ENCODE measurements at places on chromosomes 1 and 21.

GRCh38 chr1:149917571-149918144 lies at the start of gene SV2A:
SV2A (minus strand) TSS chr1:149917844; CDS start chr1:149913840, 4,004 bp downstream.
- DNase-seq, result no peak

DNA sequence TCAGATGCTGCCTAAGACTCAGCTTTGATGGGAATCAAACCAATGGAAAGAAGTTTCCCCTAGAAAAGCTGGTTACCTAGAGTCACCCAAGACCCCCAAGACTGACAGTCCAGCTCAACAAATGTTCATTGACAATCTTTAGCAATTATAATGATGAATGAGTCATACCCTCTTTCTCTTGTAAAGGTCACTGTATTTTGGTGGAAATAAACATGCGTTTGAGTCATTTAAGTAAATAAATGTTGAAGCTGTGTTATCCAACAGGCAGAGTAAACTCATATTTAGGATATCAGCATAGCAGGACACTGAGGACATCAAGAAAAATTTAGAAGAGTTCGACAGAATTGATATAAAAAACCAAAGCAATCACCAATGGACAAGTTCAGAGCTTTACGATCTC lies 295.9 kb downstream of the RGS7 start:
- no peak for DNase-seq

DNA sequence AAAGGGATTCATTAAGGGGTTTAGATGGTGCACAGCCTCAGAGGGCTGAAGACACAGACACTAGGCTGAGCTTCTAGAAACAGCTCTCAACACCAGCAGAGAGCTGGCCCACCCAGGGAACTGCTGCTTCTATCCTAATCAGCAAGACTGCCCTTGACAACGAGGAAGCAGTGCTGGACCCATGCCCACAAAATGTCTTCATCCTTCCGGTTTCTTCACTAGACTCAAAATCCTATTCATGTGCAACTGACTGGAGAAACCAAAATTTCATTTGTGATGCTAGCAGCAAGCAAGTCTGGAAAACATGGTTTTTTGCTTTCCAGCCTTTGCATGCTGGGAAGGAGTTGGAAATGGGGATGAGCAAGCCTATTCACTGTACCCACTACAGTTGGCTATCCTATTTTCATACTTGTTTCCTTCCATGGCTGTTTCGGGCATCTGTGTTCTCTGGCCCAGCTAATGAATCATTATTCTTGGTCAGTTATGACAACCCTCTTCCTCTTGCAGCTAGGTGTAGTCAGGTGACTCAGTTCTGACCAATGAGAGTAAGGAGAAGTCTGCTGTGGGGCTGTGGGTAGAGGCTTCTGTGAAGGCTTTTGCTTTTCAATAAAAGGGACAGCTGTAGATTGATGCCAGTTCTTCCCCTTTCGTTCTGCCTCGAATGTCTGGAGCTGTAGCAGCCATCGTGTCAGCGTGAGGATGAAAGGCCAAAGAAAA lies 14.6 kb upstream of the TMEM61 start:
- no peak for DNase-seq

- DNase-seq, result no peak
These were observed at the start of gene BCL2L15 for GRCh38 chr1:113887402-113888175. BCL2L15 (minus strand) TSS chr1:113887581; CDS start chr1:113887375, 206 bp downstream.

- no peak for DNase-seq
These were observed at the start of gene NPPA for GRCh38 chr1:11847667-11848372. NPPA (minus strand) TSS chr1:11847783; CDS start chr1:11847684, 99 bp downstream.

GRCh38 chr1:212368073-212368484 lies 46.6 kb downstream of the PACC1 start:
- DNase-seq, result no peak

DNA sequence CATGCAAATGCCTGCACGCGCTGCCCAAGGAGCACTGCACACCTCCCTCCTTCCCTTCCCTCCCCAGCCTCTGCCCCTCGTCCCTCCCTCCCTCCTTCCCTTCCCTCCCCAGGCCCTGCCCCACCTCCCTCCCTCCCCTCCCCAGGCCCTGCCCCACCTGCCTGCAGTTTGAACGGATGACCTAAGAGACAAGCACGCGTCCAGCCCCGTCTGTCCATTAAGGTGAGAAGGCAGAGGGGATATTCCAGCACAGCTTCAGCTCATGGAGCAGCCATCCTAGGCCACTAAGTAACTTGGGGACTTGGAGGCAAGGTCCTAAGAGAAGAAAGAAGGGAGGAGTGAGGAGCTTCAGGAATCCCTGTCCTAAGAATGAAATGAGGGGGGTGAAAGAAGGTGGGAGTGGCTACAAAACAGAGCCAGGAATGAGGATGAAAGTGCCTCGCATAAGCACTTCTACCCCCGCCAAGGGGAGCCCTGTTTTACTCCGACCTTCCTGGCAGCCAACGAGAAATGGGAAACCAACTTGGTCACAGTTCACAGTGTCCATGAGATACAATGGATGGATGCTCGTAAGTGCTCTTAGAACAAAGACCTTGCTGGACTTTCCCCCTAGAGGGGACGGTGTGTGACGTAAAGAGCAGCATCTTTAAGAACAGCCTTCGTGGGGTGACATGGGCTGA lies 21.3 kb upstream of the EFHD2 start:
- DNase-seq, result no peak

- DNase-seq, result no peak
These were observed 248.9 kb downstream of the KCNJ6 start for GRCh38 chr21:37667380-37667779.

DNA sequence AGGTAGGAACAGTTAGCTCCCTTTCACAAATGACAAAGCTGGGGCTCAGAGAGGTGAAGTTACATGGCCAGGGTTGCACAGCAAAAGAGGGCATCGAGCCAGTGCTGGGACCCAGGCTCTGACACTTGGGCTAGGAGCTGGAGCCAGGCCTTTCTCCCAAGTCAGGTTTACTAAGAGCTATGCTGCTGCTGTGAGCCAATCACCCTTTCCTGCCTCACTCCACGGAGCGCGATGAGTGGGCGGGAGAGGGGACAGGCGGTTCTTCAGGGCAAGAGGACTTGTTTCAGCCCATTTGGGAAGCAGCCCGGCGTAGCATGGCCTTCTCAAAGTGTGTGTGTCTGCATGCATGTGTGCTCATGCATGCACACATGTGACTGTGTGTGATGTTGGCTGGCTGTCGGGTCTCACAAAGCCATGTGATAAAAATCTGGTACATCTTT lies 10.6 kb downstream of the ID3 start:
- DNase-seq, result no peak

- DNase-seq, result no peak
These were observed 1760.3 kb downstream of the NCAM2 start for GRCh38 chr21:22758478-22758877.

DNA sequence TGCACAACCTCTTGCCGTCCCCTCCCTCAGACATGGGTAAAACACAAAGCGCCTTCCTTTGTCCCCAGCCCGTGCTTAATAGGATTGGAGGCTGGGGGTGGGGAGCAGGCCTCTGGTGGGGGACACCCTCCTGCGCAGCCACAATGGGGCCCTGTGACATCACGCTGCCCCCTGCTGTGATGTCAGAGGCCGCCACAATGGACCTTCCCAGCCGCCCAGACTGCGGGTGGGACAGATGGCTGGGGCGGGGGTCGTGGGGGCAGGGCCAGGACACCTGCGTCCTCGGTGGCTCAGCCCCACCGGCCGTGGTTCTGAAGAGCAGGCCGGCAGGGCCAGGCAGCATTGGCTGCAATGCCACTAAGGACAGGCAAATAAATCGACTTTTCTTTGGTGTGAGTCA lies 39.9 kb downstream of the EPHA2 start:
- DNase-seq, result no peak

- no peak for DNase-seq
These were observed 80.4 kb upstream of the EFHD2 start for GRCh38 chr1:15329104-15329820.

- DNase-seq, result no peak
These were observed 25.0 kb downstream of the MTOR start for GRCh38 chr1:11237356-11237755.

DNA sequence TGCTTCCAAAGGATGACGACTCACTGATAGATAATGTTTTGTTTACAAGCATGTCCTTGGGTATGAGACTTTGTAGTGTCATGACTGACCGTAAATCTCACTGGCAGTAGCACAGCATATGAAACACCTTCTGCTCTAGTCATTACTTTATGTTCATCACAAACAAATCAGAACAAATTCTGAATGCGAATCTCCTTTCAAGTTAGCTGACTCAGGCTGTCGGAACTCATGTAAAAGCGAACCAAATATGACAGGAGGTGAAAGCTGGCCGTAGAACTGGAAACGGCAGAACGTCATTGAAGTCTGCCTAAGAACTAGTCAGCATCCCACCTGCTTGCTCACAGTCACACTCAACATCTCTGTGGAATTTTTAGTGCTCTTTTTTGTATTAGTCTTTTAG lies 143.9 kb downstream of the RGS7 start:
- no peak for DNase-seq

DNA sequence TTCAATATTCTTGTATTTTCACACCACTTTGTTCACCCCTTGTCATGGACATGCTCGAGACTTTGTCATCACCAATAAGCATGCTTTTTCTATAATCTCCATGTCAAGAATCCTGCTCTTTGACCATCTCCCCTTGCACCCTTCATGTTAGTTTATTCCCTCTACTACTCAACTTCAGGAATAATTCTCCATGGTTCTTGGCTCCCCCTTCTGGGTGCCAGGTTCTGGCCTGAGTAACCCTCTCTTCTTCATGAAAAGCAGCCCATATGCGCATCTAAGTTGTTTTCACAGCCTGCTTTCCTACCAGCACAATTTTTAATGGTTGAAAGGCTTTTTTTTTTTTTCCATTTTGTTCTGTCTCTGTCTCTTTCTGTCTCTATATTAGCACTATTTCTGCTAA lies 160.7 kb downstream of the LEPR start:
- DNase-seq, result no peak

DNA sequence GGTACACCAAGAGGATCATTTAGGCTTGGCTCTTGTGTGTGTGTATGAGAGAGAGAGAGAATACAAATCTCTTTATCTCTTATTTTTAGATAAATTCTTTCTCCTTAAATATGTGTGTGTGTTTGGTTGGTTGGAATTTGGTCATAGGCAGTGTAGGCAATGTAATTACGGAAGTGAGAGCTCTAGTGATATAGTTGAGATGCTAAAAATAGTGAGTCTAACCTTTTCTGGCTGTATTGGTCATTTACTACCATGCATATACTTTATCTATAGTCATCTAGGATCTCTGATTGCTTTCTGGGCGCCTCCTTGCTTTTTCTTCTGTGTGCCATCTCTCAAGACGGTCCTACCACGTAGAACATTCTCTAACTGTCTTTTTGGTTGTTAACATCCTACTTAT lies 250.2 kb downstream of the NUF2 start:
- no peak for DNase-seq

- DNase-seq, result no peak
These were observed 202.0 kb downstream of the LRRC40 start for GRCh38 chr1:70003211-70003908.

DNA sequence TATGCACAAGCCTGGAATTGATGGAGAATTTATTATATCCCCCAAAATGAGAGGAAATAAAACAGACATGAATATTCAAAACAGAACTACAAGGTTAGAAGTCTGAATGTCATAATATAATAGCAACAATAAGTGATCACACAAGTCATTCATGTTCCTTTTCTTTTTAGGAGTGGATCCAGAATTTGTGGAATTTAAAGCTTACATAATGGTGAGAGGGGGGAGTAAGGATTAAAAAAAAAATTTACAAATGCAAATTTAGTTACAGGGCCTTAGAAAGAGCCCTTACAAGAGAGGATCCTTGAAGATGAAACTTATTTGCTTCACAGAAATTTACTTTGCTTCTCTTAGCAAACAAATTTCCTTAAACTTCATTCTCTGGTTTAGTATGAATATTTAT lies 716.1 kb upstream of the CXADR start:
- DNase-seq, result no peak

DNA sequence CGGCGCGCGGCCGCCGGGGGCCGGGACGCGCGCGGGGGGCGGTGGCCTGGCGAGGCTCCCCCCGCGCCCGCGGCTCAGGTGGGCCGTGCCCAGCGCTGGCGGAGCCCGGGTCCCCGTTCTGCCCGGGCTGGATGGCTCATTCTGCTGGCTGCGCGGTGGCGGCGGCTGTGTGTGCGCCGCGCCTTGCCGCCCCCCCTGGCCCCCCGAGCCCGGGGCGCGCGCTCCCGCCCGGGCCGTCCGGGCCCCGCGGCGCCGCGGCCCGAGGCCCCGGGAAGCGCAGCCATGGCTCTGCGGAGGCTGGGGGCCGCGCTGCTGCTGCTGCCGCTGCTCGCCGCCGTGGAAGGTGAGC lies at the start of gene EPHB2:
Gene EPHB2 (plus strand): TSS at position 139 of the 349 bp plus-strand sequence. CDS start 144 bp downstream, at position 283.
- DNase-seq, result no peak

DNA sequence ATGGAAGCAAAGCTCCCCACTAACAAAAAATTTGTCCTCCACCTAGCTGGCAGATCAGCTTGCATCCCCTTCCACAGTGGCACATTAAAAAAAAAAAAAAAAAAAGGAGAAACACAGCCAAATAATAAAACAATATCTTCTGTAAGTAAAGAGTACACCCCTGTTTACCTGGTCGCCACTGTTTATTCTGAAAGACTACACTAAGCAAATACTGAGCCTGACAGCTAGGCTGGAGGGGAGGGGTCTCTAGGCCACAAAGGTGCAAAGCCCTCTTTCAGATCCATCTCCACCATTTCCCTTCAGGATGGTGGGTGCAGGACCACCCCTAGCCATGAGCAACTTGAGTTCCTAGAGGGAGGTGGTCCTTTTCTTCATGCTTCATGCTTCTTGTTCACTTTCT lies 22.8 kb upstream of the SLC45A3 start:
- DNase-seq, result no peak

DNA sequence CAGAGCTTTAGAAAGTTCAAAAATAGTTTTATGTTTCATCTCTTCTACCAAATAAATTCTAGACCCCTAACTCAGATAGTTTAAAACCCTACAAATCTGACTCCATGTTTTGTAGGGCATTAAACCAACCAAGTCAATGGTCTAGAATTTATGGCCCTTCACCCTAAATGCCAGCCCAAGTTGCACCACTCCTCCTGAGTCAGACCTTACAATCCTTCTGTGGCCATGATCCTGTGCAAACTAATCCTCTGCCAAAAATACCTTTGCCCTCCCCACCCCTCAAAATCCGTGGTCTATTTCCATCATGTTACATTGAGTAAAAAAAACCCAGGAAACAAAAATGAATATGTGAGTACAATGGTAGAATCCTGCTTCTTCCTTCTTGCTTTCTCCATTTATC lies 179.3 kb downstream of the NR5A2 start:
- DNase-seq, result no peak

DNA sequence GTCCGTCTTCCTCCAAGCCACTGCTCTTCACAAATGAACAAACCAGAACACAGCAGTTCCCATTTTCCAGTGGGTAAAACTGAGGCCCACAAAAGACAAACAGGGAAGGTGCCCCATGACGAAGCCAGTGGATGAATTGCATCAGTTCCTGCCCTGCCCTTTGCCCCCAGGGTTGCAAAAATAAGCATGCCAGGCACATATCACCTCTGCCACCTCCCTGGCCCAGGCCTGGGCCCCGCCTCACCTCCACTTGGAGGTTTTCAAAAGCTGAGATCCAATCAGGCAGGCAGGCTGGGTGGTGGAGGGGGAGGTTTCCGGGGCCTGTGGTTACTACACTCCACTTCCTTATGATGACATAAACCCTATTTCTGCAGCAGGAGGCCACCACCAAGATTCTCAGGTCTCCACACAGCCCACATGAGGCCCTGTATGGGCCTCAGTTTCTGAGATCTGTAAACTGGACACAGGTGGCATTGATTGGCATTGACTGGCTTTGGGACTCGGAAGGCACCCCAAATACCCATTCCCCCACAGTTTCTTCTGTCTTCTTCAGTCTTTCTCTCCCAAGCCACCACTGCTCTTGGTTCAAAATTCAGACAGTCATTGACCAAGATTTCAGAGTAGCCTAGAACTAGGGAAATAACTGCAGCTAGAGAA lies 4.1 kb downstream of the KIF21B start:
- no peak for DNase-seq

Measured in left renal cortex interstitium (tissue), 4 donors.